ENCODE measurements at places on chromosomes 4 and X.
A peak's percentile ranks its signal among the peaks of the same experiment; 100 is the strongest.

DNA sequence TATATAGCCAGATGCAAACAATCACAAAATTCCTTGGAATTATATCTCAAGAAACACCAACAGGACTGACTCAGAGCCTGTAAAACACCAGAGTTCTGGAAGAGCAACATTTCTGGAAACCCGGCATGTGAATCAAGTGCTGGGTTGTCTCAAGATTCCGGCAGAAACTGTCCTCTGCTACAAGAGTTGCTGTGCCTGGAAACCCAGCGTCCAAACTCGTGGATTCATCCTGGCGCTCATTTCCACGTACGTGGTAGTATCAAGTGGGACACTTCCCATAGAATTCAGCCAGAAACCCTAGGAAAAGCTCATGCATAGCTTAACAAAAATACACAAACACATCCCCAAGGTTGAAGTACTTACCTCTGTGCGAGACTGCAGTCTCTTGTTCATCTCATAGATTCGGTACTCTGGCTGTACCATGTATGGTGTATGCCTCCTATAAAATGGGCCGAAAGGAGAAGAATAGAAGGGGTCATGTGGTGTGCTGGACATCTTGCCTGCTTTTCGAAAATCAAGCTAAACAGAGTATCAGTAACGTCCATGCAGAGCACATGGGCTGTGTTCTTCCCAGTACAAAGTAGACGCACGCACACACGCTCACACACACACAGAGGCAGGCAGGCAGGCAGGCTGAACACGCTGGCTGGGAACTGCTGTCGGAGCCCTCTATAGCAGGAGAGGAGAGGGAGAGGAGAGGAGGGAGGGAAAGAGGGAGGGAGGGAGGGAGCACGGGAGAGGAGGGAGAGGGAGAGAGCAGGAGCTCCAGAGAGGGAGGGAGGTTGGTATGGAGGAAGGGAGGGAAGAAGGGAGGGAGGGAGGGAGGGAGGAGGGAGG, at the start of gene LDB2:
Gene LDB2, minus strand, starts transcription at position 655 of the 837 bp plus-strand sequence.
- DNase-seq: peak; percentile 80

- no peak for DNase-seq
Observed at GRCh38 chr4:107011312-107011711, 24.8 kb downstream of the DKK2 start.

DNA sequence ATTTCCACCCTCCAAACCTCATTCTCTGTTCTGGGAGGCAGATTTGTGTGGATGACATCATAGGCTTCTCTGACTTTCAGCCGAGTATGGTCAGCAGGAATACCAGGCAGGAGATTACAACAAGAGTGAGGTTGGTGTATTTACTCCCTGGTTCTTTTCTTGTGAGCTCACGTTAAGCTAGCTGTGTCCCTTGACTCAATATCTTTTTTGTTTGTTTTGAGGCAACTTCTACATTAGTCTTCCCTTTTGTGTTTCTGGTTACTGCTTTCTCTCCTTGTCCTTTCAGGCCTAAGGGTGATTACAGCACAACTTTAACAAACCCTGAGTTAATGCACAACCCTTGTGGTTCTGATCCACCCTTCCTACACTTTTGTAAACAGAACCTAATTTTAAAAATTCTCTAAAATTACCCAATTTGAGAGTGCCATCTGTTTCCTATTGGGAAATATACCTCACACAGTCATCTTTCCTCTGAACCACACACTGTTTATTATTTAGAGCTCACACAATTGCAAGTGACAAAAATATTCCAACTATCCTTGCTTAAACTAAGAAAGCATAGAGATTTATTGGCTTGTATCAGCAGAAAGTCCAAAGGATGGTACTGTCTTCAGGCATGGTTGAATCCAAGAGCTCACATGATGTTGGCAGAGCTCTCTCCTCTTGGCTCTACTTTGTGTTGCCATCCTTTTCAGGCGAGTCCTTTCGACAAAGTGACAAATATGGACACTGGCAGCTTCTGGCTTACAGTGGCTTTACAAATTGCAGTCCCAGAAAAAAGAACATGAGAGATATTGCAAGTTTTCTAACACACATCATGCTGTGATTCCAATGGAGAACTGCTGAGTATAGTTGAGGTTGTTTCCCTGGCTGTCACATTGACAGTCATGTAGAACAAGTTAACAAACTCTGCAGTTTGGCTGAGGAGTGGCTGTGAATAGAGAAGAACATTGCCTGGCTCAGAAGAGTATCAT, 150.5 kb upstream of the DDIT4L start:
- no peak for DNase-seq

- DNase-seq: no peak
Observed at GRCh38 chr4:1638272-1638598, 45.9 kb downstream of the FAM53A start.

- no peak for DNase-seq
Observed at GRCh38 chr4:1760521-1761071, 32.5 kb upstream of the FGFR3 start.

DNA sequence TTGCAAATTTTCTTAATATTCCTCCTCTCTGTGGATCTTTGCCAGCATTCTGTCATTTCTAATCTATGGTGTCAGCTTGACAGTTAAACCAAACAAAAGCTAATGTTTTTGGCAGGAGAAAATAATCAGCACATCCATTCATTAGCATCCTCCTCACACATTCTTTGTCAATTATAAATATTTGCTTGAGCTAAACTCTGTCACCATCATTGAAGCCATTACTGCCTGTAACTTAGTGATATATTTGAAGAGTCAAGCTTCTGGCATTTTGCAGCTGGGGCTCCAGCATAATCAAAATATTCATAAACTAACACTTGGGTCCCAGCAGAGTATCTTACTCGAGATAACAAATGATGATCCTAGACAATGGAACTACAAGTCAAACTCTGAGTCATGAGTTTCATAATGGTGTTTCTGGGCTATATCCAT, 126.1 kb downstream of the EIF4E start:
- no peak for DNase-seq

DNA sequence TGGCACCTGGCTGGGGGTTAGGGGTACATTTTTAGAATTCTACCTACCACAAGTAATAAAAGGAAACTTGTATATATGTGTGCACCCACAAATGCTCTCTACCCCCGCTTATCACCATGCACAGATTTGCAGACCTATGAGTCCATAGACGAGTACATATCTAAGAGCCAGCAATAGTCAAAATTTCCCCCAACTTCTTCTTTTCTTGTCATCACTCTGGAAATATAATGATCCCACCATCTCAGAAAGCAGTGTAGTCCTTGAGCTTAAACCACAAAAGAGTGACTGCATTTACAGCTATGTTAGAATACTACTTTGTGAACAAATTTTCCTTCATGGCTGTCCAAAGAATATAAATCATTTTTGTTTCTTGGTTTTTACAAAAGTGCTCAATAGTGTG, 66.1 kb downstream of the LHFPL1 start:
- no peak for DNase-seq

DNA sequence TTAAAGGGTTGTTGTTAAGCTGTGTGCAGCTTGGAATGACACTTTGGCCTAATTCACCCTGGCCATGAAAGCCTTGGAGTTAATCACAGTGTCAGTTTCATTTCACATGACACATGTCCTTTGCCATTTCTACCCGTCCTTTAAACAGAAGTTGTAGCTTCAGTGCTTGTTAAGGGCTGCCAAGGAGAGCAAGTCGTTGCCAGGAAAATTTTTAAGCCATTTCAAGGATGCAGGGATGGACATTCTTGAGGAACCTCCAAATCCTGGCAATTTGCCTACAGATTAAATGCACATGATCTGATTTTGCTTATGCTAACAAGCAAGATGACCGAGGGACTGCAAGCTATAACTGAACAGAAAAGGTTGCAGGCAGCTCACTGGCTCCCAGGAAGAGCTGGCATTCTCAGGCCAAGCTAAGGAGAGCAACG, 40.5 kb downstream of the SETD7 start:
- no peak for DNase-seq

- no peak for DNase-seq
Observed at GRCh38 chr4:7207628-7208231, 15.4 kb downstream of the SORCS2 start.

DNA sequence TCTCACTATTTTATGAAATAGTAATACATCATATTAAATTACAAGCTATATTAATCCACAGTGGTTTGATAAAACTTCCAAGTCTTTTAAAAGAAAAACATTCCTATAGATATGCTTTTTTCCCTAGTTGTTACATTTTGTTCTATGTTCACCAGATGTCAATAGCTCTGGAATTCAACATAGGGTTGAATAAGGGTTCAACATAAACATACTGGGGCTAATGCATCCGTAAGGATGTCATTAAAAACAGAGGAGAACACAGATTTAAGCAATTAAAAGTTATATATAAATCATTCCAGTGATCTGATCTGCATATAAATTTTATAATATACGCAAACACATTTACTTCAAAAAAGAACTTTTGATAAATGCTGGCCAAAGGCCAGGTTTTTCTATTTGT, 32.5 kb downstream of the SULT1B1 start:
- DNase-seq: no peak

GRCh38 chrX:1316527-1316926, 20.1 kb upstream of the IL3RA start:
- peak; percentile 78 for DNase-seq

GRCh38 chr4:158823461-158823873, 54.6 kb downstream of the FNIP2 start:
- DNase-seq: peak; percentile 66

All from aorta (tissue), 5 donors.